ENCODE measurements at places on chromosomes 4 and X.
A peak's percentile ranks its signal among the peaks of the same experiment; 100 is the strongest.

DNA sequence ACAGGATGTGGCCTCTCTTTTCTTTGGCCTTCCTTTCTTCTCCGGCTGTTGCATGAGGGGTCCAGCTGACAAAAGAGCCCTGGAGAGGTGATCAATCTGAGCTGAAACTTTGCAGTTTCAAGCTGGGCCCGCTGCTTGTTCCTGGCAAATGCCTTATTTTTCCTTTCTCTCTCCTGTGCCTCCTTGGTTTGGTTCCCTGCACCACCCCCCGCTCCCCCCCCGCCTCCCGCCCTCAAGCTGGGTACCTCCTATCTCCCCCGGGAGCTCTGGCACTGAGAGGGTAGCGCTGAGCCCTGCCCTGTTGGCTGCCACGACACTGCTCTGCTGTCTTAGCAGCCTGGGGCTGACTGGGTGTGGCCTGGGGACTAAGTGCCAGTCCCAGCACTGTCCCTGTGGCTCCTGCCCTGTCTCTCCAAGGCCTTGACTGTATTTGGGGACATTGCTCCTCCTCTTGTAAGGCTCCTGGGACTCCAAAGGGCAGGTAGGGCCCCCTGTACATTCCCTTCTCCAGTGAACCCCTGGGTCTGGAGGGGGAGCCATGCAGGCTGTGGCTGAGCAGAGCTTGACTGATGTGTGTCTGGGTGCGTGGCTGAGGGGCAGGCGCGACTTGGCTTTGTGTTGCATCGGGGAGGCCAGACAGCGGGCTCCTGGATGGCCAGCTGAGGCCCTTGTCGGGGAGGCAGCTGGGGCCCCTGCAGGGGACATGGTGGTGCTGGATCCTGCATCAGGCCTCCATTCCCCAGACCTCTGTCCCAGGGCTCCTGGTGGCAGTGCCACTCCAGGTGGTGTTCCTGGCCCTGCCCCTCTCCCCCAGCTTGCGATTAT, 1.1 kb downstream of the PLXNA3 start:
- no peak for DNase-seq

DNA sequence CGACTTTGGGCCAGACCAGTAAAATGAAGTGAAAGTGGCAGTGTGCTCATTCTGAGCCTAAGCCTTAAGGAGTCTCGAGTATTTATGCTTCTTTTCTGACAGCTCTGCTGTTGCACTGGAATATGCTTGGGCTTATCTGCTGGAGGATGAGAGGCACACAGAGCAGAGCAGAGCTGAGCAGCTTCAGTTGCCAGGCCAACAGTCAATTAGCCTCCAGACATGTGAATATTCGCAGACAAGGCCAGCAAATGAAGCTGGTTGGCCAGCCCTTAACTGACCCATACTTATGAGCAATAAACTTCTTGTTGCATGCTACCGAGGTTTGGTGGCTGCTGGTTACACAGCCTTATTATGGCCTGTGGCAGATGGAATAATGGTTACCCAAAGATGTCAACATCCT, 203.0 kb upstream of the GEMIN8 start:
- DNase-seq, result no peak

DNA sequence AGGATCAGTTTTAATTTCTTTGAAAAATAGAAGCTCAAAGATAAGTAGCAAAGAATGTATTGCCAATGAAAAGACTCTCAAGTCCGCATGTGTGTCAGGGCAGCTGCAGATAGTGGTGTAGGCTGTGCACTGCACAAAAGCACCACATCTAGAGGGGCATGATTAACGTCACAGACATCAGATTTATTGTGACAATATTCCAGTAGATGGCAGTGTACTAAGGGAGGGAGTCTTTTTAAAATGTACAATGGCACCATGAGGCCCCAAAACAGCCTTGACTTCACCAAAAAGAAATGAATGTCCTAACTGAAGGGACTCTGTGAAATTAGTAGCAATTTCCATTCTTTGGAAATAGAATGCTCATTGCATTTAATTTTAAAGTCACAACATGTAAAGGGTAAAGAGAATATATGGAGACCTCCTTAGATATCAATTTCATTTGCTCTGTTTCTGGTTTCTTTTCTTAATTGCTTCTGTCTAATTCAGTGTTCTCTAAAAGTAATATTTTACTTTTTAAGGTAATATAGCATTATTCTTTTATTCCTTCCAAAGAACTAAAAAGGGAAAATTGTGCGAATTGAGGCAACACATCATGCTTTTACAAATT, 98.4 kb downstream of the ZNF827 start:
- no peak for DNase-seq

- peak; percentile 5 for DNase-seq
Observed at GRCh38 chrX:38939067-38939466, 137.8 kb downstream of the MID1IP1 start.

DNA sequence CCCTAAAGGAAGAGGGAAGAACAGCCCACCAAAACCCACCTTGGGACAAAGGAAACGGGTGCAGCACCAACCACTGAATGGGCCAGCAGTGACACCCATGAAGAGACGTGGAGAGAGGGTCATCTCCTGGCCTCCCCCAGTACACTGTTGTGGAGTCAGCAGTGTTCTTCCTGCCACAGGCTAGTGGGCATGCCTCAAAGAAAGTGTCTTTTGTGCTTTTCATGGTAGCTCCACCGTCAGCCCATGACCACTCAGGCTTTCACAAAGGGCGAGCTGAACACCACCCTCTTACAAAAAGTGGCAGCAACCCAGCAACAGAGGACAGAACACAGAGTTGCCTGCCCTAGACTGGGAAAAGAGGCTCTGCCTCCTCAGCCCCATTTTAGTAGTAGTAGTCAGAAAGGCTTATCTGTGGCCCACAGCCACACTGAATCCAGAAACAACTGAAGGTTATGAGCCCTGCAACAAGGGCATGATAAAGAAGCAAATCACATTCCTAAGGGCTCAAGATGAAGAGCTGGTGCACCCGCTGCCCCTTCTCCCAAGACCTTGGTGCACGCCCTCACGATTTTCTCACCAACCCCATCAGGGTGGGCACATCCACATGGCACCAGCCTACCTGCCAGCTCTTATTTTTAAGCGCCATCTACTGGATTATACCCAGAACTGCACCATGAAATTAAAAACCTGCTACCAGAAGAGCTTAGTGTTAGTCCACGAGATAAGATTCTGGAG, 53.1 kb downstream of the RAB28 start:
- DNase-seq, result no peak
